ENCODE measurements at places on chromosomes 7 and 10. TPM values are rescaled to one million over a fixed set of nuclear protein-coding genes. Genes with fewer than 3 reads are reported as not detected.

DDC gene
- not detected for total RNA-seq

DNA sequence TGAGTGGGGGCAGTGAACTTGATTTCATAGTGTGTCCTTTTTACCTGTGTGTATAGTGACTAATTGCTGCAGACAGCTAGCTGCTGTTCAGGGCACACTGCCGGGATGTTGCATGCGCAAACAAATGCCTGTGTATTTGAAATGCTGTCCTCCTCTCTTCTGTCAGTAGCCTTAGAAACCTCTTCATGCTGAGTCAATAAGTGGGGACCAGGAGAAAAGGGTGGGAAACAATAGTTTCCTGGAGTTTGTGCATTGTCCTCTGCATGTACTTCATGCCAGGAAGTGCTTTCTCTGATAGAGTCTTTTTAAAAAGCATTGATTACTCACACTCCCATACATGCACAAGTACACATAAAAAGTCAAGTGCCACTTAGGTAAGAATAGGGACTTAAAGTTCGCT is 1183.7 kb upstream of the CELF2 start:
- DNase-seq: no peak
- H3K36me3 ChIP-seq: no peaks in the 10 kb centered on the region
- H3K4me3 ChIP-seq: no peak overlapping the region
- H3K4me1 ChIP-seq: no peaks in the 10 kb centered on the region
- no peaks in the 10 kb centered on the region for H3K27me3 ChIP-seq
- no peak overlapping the region for H3K27ac ChIP-seq

- H3K4me3 ChIP-seq: no peak overlapping the region
- no peak overlapping the region for H3K27ac ChIP-seq
- no peaks in the 10 kb centered on the region for H3K27me3 ChIP-seq
- H3K4me1 ChIP-seq: peaks cover 28% of the 10 kb centered on the region
These were observed 66.0 kb upstream of the VIPR2 start for GRCh38 chr7:159210581-159211235.

DNA sequence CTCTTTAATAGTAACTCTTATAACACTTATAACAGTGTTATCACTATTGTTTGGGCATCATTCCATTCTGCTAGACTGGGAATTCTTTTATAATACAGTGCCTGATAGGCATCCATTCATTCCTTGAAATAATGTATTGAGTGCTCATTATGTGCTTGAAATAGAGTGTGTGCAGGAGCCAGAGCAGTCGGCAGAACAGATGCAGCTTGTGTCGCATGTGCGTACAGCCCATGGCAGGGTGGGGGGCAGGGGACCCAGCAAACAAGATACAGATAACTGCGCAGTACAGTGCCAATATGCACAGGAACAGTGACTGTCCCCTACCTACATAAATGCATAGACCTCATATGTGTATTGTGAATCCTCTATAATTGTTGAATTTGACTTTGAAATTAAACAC is 99.3 kb downstream of the KAT6B start:
- H3K27me3 ChIP-seq: no peaks in the 10 kb centered on the region
- H3K4me1 ChIP-seq: peaks cover 22% of the 10 kb centered on the region
- no peak overlapping the region for H3K27ac ChIP-seq
- H3K36me3 ChIP-seq: no peaks in the 10 kb centered on the region

DNA sequence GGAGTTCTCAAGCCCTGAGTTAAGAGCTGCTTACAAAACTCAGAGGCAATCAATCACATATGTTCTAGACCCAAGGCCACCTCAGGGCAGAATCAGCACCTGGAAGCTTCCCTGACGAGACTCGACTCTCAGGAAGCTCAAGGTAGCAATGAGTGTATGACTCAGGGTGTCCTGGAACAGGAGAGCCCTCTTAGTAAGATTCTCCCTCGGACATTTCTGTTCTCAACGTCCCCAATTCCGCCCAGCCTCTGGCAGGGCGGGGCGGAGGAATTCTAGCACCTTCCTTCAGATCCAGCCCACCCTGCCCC is 39.6 kb upstream of the PROSER2 start:
- no peak for DNase-seq
- H3K27me3 ChIP-seq: no peaks in the 10 kb centered on the region
- no peak overlapping the region for H3K27ac ChIP-seq
- no peaks in the 10 kb centered on the region for H3K4me1 ChIP-seq
- no peak overlapping the region for H3K4me3 ChIP-seq
- H3K36me3 ChIP-seq: no peaks in the 10 kb centered on the region

GRCh38 chr10:14699482-14699881 is 75.2 kb downstream of the FAM107B start:
- no peak for DNase-seq
- no peak overlapping the region for H3K4me3 ChIP-seq
- H3K27me3 ChIP-seq: no peaks in the 10 kb centered on the region
- H3K27ac ChIP-seq: no peak overlapping the region
- H3K4me1 ChIP-seq: no peaks in the 10 kb centered on the region

- H3K27me3 ChIP-seq: no peaks in the 10 kb centered on the region
- H3K4me3 ChIP-seq: no peak overlapping the region
- H3K4me1 ChIP-seq: no peaks in the 10 kb centered on the region
- DNase-seq: no peak
These were observed 18.6 kb downstream of the SFTPD start for GRCh38 chr10:79930267-79930666.

- no peak overlapping the region for H3K4me3 ChIP-seq
- no peak for DNase-seq
These were observed 172.7 kb downstream of the GNAI1 start for GRCh38 chr7:80307227-80307856.

DNA sequence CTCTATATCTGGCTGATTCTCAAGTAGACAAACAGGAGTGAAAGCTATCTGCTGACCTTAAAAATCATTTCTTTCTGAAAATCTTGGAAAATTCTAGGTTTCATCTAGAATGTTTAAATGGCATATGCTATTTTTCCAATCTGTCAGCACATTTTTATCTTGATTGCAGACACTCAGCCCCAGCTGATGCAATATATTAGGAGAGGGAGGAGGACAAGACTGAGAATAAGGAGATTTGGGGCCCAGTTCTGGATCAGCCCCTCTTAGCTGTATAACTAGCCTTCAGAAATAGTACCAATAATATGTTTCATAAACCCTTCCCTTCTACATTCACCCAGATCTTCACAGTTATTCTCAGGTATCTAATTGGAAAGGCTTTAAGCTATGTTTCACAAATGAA is 131.2 kb downstream of the HDAC9 start:
- H3K4me3 ChIP-seq: no peak overlapping the region
- H3K4me1 ChIP-seq: no peaks in the 10 kb centered on the region
- no peak for DNase-seq
- H3K27me3 ChIP-seq: no peaks in the 10 kb centered on the region
- no peak overlapping the region for H3K27ac ChIP-seq

SPRN gene
- not detected for total RNA-seq

- no peaks in the 10 kb centered on the region for H3K36me3 ChIP-seq
- H3K4me1 ChIP-seq: peaks cover 21% of the 10 kb centered on the region
- H3K4me3 ChIP-seq: peak overlapping the region; percentile 38
- no peaks in the 10 kb centered on the region for H3K27me3 ChIP-seq
- no peak overlapping the region for H3K27ac ChIP-seq
- peak; percentile 25 for DNase-seq
These were observed 183.6 kb upstream of the NFE2L3 start for GRCh38 chr7:25968205-25968993.

- no peak for DNase-seq
- H3K27ac ChIP-seq: peak overlapping the region; percentile 76
- H3K36me3 ChIP-seq: no peaks in the 10 kb centered on the region
- H3K27me3 ChIP-seq: no peaks in the 10 kb centered on the region
- H3K4me3 ChIP-seq: peak overlapping the region; percentile 52
- H3K4me1 ChIP-seq: peaks cover 19% of the 10 kb centered on the region
These were observed 700 bp downstream of the NIPSNAP2 start for GRCh38 chr7:55965100-55965470.

BLNK gene
- 0.19 TPM for total RNA-seq

KMT2C gene
- total RNA-seq: 129 TPM

DNA sequence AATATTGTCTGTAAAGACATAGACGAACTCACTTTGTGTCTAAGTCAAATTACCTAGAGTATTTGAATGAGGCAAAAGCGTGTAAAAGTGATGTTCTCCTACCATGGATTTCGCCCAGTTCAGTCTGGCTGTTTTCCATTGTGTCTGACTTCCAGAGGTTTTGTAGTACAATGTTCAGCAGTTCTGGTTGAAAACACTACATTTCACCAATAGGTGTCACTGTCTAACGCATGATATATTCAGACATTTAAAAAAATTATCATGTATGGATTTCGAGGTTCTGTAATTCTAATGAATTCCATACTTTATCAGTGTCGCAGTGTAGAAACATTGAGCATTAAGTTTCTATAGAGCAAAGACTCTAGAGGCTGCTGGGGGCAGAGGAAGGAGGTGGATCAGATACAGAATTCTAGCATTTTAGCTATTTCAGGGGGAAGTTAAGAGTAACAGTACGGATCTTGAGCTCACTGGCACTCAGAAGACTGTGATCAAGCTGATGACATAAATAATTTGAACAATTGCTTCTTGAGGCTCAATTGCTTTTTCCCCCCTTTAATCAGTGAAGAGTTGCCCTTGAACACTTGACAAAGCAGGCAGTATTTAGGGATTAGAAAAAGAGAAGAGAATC is 196.9 kb upstream of the RHOBTB1 start:
- peak; percentile 22 for DNase-seq
- H3K36me3 ChIP-seq: no peaks in the 10 kb centered on the region
- H3K27ac ChIP-seq: no peak overlapping the region
- H3K4me3 ChIP-seq: no peak overlapping the region

- no peak for DNase-seq
- no peak overlapping the region for H3K4me3 ChIP-seq
- H3K27ac ChIP-seq: no peak overlapping the region
- H3K27me3 ChIP-seq: no peaks in the 10 kb centered on the region
- no peaks in the 10 kb centered on the region for H3K4me1 ChIP-seq
These were observed 39.5 kb downstream of the GNG11 start for GRCh38 chr7:93960986-93961385.

NPSR1 gene
- not detected for total RNA-seq

- peaks cover 3% of the 10 kb centered on the region for H3K27me3 ChIP-seq
- H3K27ac ChIP-seq: no peak overlapping the region
- H3K36me3 ChIP-seq: no peaks in the 10 kb centered on the region
- no peak overlapping the region for H3K4me3 ChIP-seq
These were observed 19.4 kb upstream of the MINDY3 start for GRCh38 chr10:15879663-15880062.

TAS2R4 gene
- total RNA-seq: 5.4 TPM

GRCh38 chr10:33073641-33074415 is 115.8 kb upstream of the ITGB1 start:
- peaks cover 7% of the 10 kb centered on the region for H3K4me1 ChIP-seq
- no peak for DNase-seq
- no peaks in the 10 kb centered on the region for H3K27me3 ChIP-seq
- no peak overlapping the region for H3K4me3 ChIP-seq
- H3K36me3 ChIP-seq: no peaks in the 10 kb centered on the region

- H3K36me3 ChIP-seq: no peaks in the 10 kb centered on the region
- H3K4me3 ChIP-seq: no peak overlapping the region
- H3K27ac ChIP-seq: no peak overlapping the region
- no peaks in the 10 kb centered on the region for H3K27me3 ChIP-seq
- no peaks in the 10 kb centered on the region for H3K4me1 ChIP-seq
- DNase-seq: no peak
These were observed 87.7 kb upstream of the CHST15 start for GRCh38 chr10:124180947-124181549.

GRCh38 chr10:88332503-88333247 is 250.4 kb downstream of the RNLS start:
- H3K27me3 ChIP-seq: no peaks in the 10 kb centered on the region
- H3K4me1 ChIP-seq: no peaks in the 10 kb centered on the region
- no peak overlapping the region for H3K4me3 ChIP-seq
- H3K27ac ChIP-seq: no peak overlapping the region
- DNase-seq: no peak
- no peaks in the 10 kb centered on the region for H3K36me3 ChIP-seq

PLEKHS1 gene
- not detected for total RNA-seq

- no peaks in the 10 kb centered on the region for H3K36me3 ChIP-seq
- H3K4me1 ChIP-seq: peaks cover 73% of the 10 kb centered on the region
- DNase-seq: no peak
- H3K27ac ChIP-seq: no peak overlapping the region
These were observed 54.2 kb downstream of the ABI1 start for GRCh38 chr10:26806557-26806956.

DNA sequence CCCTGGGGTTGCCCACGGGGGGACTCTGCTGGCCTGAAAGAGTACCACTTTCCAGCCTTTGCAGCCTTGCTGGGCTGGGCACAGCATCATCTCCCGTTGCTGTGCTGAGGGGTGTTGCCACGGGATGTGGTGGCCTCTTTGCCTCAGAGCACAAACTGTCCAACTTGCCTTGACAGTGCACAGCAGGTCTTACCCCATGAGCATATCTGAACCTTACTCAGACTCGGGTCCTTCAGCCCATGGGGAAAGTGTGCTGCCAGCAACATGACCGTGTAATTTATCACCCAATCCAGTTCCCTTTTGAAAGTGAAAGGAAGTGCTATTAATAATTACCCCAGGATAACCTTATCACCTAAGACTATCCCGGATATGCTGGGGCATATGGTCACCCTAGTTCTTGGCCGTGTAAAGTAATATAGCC is 46.8 kb downstream of the TBXAS1 start:
- no peaks in the 10 kb centered on the region for H3K4me1 ChIP-seq
- H3K27ac ChIP-seq: no peak overlapping the region
- no peak overlapping the region for H3K4me3 ChIP-seq

Data from CD4-positive, alpha-beta memory T cell (primary cell).